ENCODE measurements at places on chromosomes 5 and 9.

GRCh38 chr5:43638107-43638506 lies 35.1 kb downstream of the NNT start:
- DNase-seq = no peak

DNA sequence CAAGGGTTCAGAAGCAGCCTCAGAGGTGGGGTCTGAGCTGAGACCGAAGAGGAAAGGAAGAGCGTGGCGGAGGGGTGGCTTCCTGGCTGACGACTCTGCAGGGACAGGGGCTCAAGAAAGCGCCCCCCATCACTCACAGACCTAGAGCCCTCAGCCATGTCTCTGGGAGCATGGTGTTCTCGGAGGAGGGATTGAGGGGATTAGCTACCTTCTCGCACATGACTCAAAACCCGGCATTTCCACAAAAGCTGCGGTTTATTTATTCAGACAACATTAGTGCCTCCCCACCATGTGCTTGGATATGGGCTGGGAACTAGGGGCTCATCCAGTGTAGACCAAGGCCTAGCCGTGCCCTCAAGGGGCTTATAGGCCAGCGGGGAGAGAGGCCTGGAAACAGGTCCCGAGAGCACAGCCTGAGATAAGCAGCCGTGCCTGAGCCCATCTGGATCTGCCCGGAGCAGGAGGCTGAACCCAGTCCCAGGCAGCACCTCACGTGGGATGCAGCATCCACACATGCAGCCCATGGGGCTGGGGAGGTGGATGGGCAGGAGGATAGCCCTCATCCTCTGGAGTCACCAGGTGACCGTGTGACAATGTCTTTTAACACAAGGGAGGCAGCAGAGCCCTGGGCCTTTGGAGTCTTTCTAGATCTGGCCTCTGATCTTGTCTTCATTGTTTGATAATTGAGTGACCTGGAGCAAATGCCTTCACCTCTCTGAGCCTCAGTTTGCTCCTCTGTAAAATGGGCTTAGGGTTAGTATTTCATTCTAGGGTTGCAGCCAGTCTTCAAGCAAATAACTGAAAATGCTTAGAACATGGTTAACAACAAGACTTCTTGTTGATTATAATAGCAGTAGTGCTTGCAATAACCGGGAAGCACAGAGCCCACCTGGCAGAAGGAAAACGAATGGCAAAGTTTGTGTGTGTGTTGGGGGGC lies 878 bp upstream of the HMCN2 start:
- DNase-seq = no peak

- DNase-seq = no peak
Observed at GRCh38 chr9:115838417-115838816, 315.2 kb upstream of the PAPPA start.

- peak; percentile 85 for DNase-seq
Observed at GRCh38 chr9:113649054-113649453, 185.5 kb downstream of the RGS3 start.

GRCh38 chr9:19481121-19481870 lies 72.5 kb downstream of the ACER2 start:
- DNase-seq = no peak

- DNase-seq = no peak
Observed at GRCh38 chr9:119078015-119078414, 291.2 kb downstream of the BRINP1 start.

DNA sequence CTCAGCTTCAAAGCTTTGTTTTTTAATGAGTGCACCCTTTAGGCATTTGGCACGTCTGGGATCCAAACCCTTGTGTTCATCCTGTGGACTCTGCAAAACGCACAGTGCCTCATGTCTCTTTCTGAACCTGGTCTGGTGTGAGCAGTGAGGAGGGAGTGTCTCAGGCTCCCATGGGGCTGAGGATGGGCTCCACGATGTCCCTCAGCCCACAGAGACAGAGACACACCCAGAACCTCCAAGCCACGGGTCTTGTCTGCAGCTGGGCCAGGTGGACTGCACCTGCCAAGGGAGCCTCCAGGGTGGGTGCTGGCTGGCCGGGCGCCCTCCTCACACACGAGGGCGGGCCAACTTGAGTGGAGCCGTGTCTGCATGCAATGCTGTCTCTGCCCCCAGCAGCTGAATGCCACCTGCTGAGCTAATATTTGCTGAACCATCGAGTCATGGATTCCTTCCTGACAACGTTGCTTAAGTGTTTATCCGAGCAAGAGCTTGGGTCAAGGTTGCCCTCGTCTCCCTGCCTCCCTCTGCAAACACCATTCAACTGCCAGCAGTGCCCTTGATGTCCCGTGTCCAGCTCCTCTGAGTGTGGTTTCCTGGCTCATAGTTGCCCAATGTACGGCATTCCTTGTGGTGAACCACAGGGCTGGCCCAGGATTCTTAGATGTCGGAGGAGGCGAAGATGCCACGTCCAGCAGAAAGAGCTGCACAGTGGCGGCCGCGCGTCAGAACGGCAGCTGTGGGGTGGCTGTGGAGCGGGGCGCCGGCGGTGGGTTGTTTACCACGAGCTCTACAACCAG lies 31.4 kb upstream of the LPCAT1 start:
- DNase-seq = no peak

DNA sequence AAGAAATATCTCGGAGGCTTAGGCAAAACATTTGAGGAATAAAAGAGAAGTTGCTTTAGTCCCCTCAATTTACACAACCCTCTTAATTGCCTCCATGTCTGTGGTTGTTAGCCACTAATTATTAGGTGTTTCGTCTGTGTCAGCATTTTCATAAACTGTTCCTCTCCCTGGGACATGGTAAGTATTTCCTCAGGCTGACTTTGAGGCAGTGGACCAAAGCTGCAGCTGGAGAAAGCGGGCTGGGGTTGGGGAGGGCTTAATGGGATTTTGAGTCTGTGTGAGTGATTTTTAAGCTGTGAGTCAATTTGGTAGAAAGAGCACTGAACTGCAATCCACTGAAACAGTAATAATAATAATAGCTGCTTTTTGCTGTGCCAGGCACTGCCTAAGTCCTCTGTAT lies 13.0 kb upstream of the TTC1 start:
- DNase-seq = no peak

GRCh38 chr5:73625944-73626811 lies at the start of gene ARHGEF28:
ARHGEF28 (plus strand) TSS chr5:73626196; CDS start chr5:73684852, 58,656 bp downstream.
- DNase-seq = peak; percentile 82

DNA sequence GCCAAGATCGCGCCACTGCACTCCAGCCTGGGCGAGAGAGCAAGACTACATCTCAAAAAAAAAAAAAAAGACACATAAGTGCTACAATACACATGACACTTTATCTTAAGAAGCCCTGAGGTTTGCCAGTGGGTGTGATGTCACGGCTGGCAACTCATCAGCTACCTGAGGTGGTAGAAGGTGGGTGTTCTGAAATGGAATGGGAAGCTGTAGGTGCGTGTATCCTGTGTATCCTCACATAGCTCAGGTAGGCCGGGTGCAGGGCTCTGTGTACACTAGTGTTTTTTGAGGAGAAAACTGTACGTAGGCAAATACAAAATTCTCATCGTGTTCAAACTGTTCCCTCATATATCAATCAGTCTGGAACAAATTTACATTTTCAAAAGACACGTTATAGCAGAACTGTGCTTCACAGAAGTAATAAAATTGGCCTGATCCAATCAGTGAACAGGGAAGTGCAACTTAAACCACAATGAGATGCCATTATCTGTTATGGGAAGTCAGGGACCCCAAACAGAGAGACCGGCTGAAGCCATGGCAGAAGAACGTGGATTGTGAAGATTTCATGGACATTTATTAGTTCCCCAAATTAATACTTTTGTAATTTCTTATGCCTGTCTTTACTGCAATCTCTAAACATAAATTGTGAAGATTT lies 10.4 kb downstream of the BICD2 start:
- no peak for DNase-seq

GRCh38 chr9:70260606-70261005 lies 1.8 kb downstream of the SMC5 start:
- DNase-seq = no peak

DNA sequence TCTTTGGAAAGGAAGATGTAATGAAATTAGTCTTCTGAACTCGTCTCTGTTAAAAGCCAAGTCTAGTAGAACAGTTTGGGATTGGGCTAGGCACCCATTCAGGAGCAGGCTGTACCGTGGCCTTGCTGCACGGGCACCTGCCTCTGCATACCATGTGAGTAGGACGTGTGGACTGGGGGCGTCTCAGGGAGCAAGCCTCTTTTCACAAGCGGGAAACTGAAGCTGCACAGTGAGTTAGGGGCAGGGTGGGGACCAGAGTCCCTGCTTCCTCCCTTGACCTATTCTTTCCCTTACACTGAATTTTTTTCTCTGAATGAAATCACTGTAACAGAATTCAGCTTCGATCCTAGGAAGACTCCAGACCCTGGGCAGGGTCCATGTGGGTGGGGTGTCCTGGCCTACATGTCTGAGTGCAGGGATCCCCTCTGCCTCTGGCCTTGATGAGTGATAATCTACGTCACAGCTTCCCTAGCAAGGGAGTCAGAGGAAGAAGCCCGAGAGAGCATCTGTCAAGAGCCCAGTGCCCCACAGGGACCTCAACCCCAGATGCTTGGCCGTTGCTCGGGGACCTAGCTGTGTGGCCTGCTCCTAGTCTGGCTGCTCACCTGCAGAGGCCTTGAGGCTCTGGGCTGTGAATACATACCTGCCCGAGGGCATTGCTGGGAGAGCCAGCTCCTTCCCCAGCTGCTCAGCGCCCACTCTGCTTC lies 15.1 kb downstream of the PHF2 start:
- DNase-seq = no peak

Measured in posterior cingulate gyrus (tissue), 11 donors.